ENCODE measurements at places on chromosomes 5 and 9.

DNA sequence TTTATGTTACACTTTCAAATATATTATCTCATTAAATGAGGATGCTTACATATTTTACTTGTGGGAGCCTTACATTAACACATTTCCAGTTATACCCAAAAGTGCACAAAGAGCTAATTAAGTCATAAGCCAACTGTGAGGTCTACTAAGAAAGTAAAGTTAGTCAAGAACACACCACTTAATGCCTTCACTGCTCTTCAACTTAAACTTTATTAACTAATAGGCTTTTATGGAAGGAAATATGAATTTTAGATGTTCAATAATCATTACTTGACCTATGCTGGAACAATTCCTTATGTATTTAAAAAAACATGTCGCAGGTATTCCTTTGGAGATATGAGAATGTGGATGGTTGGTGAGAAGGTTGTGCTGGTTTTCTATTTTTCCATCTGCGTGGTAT, 3.4 kb downstream of the ST8SIA4 start:
- DNase-seq, result no peak

DNA sequence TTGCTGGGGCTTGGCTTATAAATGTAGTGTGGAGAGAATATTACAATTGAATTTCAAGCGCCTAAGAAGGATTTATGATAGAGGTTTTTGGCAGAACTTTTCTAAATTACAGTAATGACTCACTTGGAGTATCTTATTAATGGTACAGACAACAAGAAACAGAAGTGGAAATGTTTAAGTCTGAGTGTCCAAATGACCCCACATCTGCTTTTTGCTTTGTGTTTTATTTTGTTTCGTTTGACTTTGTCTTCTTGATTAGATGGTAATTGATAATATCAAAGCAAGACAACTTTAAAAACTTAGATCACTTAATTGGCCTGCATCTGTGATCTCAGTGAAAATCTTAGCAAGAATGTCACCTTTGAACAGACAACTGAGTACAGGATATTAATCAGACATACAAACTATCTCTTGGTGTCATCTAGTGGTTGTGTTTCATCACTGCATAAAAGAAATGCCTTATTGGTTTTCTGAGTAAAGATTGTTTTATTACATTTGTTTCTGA, 577.4 kb downstream of the ISL1 start:
- DNase-seq, result no peak

GRCh38 chr9:9913276-9913832, 699.4 kb downstream of the PTPRD start:
- no peak for DNase-seq

DNA sequence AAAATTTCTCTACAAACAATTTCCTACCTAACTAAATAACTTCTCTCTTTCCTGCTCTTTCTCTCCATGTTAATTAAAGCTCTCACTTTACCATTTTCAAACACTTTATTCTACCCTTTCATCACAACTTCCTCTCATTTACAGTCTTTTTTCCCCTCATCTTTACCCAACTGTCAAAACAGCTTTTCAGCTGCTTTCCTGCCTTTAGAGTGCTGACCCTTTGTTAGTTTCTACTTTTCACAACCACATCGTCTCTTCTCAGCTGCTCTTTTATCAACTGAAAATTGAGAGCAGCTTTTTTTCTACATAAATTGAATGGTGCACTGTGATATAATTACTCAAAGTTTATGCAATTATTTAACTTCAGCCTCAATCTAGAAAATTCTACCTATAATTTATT, 3.1 kb upstream of the HOMER1 start:
- no peak for DNase-seq

- DNase-seq, result no peak
These were observed 108.4 kb upstream of the NREP start for GRCh38 chr5:111865356-111865755.

GRCh38 chr5:172151661-172152210, 36.3 kb downstream of the STK10 start:
- DNase-seq, result no peak

DNA sequence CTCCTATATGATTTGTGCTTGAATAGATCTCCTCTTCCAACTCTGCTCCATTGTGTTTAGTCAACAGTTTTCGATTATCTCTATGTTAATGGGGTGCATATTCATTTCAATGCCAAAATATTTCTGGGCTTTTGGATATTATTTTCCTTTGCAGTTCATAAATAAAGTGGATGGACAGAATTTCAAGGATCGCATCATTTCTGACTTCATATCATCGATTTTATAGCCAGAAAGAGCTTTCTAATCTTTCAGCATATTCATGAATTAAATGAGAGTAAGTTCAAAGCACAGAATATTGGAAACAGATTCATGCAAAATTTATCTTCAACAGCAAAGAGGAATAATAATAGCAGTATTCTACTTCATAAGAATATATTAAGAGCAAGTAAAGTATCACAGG, 60.0 kb upstream of the MINAR2 start:
- DNase-seq, result no peak

DNA sequence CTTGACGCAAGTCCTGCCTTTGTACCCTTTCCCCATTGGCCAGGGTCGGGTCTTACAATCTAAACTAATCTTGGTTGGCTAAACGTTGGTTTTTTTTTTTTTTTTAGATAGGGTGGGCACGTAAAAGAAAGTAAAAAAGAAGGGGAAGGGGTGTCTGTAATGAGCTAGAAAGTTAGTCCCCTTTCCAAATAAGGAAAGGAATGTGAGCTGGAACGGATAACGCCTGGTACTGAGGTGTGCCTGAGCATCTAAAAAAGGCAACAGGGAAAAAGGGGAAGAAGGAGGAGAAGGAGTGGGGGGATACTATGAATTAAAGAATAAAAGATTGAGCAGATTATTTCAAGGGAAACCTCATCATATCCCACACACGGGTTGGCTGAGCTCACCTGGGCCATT, 66.2 kb upstream of the IL17B start:
- no peak for DNase-seq

- DNase-seq, result no peak
These were observed 78.2 kb downstream of the DOCK8 start for GRCh38 chr9:292915-293314.

GRCh38 chr5:122162100-122162638, 32.8 kb downstream of the ZNF474 start:
- DNase-seq, result no peak

GRCh38 chr9:94139672-94140417, 55.6 kb downstream of the PTPDC1 start:
- no peak for DNase-seq

DNA sequence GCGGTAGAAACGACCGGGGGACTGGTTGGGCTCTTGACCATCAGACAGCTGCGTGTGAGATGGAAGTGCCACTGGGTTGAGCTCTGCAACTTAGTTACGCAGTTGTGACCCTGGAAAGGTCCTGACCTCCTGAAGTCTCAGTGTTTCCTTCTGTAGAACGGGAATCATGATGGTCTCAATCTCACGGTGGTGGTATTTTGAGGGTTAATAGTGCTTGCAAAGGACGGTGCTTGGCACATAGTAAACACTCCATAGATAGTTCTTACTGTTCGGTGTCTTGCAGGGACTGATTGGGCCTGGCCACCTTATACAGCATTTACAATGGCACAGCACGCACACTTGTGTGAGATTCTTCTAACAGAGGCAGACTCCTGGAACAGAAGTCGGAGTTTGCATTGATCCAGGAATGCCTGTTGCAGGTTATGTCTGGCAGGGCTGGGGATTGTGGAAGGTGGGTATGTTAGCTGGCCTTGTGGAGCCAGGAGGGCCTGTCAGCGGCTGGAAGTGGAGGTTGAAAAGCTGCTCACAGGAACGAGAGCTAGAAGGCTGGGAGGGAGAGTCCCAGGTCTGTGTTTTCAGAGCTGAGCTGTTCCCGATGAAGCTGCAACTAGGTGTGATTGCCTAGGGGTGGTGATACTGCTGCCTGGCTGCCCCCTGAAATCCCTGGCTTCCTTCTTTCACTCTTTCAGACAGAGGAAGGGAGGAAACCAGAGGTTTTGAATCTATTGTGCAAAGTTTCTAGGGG, 962 bp upstream of the TXN start:
- no peak for DNase-seq

GRCh38 chr5:157550663-157551062, 24.9 kb downstream of the ADAM19 start:
- DNase-seq, result no peak

GRCh38 chr9:113999256-114000062, 78.6 kb downstream of the AMBP start:
- no peak for DNase-seq
